ENCODE measurements at places on chromosomes 16 and 17.

DNA sequence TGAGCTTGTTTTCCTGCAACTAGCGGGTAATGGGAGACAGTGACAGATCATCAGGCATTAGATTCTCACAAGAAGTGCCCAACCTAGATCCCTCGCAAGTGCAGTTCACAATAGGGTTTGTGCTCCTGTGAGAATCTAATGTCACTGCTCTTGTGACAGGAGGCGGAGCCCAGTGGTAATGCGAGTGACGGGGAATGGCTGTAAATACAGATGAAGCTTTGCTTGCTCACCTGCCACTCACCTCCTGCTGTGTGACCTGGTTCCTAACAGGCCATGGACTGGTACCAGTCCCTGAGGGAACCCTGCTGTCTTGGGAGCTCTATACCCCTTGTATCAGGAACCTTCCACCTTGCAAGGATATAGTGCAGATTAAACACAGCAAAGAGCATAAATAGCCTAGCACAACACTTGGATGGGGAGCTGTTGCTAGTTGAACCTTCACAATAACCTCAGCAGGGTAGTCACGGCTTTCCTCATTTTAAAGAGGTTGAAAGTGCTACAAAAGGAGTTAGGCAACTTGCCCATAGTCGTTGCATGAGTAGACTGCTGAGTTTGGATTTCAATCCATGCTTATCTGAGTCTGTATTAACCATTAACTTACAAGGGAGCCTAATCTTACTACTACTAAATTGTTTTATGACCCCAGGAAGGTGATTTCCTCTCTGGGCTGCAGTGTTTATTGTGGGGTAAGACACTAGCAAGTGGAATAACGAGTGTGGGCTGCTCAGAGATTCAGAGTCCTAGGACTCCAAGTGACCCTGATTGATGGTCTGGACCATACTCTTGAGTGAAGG lies 156.6 kb upstream of the ZFHX3 start:
- H3K27ac ChIP-seq: no peak overlapping the region
- no peaks in the 10 kb centered on the region for H3K36me3 ChIP-seq
- H3K4me3 ChIP-seq: no peak overlapping the region
- no peaks in the 10 kb centered on the region for H3K27me3 ChIP-seq
- DNase-seq: no peak

DNA sequence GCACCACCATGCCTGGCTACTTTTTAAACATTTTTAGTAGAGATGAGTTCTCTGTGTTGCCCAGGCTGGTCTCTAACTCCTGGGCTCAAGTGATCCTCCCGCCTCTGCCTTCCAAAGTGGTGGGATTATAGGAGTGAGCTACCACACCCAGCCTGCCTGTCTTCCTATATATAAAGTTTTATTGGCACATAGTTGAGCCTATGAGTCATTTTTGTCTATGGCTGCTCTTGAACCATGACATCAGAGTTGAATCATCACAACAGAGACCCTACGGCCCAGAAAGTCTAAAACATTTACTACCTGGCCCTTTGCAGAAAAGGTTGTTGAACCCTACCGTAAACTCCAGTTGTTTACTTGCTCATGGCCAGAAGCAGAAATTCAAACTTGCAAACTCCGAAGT lies 7.9 kb downstream of the SEPTIN12 start:
- H3K4me1 ChIP-seq: no peaks in the 10 kb centered on the region
- no peak overlapping the region for H3K27ac ChIP-seq
- H3K4me3 ChIP-seq: no peak overlapping the region
- no peaks in the 10 kb centered on the region for H3K27me3 ChIP-seq
- DNase-seq: no peak

GRCh38 chr16:80079072-80079471 lies 461.7 kb upstream of the DYNLRB2 start:
- no peak overlapping the region for H3K4me3 ChIP-seq
- H3K36me3 ChIP-seq: no peaks in the 10 kb centered on the region
- H3K27me3 ChIP-seq: no peaks in the 10 kb centered on the region
- no peaks in the 10 kb centered on the region for H3K4me1 ChIP-seq

DNA sequence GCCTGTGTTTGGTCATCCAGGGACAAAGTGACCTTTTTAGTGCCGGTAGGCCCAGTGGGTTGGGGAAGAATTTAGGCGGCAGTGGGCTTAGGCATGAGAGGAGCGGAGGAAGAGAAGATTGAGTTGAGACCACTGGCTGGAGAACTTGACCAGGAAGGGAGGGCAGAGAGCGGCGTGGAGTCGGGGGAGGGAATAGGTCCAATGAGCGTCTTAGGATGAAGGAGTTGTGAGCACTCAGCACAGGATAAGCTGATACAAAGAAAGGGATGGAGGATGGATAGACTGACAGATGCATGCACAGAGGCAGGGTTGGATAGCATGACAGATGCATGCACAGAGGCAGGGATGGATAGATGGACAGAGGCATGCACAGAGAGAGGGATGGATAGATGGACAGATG lies 8.0 kb downstream of the IL32 start:
- peak overlapping the region; percentile 53 for H3K27ac ChIP-seq
- H3K27me3 ChIP-seq: no peaks in the 10 kb centered on the region
- H3K4me1 ChIP-seq: peaks cover 93% of the 10 kb centered on the region

Data from CD4-positive, CD25-positive, alpha-beta regulatory T cell (primary cell).